ENCODE measurements at places on chromosomes 11 and 22.
A peak's percentile ranks its signal among the peaks of the same experiment; 100 is the strongest.

DNA sequence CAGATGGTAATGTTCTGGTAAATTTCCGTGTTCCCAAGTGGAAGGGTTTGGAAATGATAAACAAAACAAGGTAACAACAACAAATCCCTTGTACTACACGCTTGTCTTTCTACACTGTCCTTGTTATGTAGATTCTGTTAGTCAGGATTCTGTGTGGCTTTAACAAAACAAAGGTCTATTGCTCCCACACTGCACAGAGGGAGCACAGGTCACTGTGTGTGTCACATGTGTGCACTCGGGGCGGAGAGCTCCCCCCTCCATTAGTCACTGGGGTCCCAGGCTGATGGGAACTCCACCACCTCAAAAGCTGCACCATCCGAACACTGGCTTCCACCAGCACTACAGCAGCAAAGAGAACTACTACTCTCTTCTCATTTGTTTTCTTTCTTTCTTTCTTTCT is 227.9 kb downstream of the NTM start:
- DNase-seq, result no peak

DNA sequence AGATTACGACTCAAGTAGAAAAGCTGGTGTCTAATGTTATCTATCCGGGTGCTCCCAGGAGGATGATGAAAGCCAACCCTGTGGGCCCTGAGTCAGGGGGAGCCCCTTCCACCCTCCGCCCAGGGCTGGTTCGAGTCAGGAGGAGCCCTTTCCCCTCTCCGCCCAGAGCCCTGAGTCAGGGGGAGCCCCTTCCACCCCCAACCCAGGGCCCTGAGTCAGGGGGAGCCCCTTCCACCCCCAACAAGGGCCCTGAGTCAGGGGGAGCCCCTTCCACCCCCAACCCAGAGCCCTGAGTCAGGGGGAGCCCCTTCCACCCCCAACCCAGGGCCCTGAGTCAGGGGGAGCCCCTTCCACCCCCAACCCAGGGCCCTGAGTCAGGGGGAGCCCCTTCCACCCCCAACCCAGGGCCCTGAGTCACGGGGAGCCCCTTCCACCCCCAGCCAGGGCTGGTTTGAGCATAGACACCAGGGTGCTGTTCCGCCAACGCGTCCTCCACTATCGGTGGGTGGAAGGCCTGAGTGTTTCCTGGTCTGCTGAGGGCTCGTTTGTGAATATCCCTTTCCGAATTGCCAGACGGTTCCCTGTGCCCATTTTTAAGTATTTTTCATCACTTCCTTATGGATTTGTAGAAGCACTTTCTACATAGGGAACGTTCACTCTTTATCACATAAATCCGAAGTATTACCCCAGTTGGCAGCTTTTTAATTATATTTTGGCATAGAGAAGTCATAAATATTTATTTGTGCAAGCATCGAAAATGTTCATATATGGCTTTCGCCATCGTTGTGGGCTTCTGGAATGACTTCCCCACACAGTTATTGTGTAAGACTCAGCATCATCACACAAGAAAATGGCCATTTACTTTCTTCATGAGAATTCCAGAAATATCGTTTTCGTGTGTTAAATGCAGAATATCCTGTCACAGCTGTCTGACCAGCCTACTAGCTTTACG is 380.6 kb downstream of the BRD1 start:
- DNase-seq, result no peak

DNA sequence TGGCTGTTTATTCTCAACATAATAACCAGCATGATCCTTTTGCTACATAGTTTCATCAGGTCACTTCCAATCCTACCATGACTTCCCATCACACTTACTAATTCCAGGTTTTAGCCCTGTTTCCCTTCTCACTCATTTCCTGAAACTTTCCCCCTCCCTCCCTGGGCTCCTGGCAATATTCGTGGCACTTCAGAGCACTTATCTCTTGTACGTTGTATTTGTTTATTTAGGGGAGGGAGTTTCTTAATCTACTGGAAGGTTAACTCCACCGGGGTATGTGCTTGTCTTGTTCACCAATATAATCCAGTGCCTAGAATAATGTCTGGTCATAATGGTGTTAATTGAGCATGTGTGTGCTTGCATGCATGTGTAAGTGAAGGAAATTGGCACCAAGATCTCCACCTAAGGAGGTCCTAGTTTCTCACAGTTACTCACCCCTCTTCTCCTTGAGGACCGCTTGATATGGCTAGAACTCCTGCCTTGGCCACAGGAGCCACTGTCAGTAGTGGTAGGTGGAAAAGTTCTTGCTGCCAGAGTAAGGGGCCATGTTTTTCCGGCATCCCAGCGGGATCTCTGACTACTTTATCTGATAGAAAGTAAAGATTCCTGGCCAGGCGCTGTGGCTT is 11.7 kb downstream of the EIF3L start:
- DNase-seq, result no peak

- no peak for DNase-seq
Observed at GRCh38 chr22:40991298-40991697, 40.1 kb downstream of the RBX1 start.

GRCh38 chr11:80562523-80563125 is 1121.8 kb upstream of the TENM4 start:
- no peak for DNase-seq

GRCh38 chr22:49124608-49125007 is 703.1 kb downstream of the BRD1 start:
- DNase-seq, result no peak

- no peak for DNase-seq
Observed at GRCh38 chr11:95697614-95698408, 91.8 kb downstream of the FAM76B start.

DNA sequence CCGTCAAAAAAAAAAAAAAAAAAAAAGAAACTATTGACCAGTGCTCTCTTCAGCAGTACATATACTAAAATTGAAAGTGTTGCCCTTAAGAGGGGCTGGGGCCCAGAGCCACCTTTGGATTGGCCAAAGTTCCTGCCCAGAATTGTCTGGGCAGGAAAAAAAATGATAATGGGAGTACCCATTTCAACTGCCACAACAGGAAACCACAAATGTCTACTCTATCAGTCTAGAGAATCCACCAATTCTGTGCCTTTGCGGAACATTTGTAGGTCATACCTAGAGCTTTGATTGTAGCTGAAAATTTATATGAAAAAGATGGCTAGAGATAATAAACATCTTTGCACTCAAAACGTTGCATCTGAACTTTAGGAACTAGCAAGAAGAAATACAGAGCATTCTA is 69.4 kb downstream of the FAM76B start:
- no peak for DNase-seq

DNA sequence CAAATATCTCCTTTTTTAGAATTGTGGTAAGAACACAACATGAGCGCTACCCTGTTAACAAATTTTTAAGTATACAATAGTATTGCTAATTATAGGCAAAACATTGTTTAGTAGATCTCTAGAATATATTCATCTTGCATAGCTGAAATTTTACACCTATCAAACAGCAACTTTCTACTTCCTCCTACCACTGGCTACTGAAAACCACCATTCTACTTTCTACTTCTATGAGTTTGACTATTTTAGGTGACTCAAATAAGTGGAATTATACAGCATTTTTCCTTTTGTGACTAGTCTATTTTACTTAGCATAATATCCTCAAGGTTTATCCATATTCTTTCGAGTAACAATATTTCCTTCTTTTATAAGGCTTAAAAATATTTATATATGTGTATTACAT is 128.4 kb downstream of the FAM76B start:
- DNase-seq, result no peak

DNA sequence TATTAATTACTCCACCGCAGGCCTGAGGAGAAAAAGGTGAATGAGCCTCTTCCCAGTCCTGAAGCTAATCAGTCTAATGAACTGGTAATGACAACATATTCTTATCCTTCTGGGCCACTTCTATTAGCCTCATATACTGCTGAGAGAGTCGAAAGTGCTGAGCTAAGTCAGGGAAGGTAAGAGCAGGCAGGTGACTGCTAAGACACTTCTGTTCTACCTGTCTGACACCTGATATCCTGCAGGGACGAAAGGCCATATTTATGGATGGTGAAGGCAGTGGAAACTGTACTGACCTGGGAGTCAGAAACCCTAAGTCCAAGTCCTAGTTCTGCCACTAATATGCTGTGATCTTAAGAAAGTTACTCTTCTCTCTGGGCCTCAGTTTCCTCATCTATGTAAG is 3.5 kb downstream of the TBC1D10A start:
- DNase-seq, result no peak

GRCh38 chr22:31334329-31334728 is 11.8 kb downstream of the PATZ1 start:
- DNase-seq, result no peak

- peak; percentile 37 for DNase-seq
Observed at GRCh38 chr11:73401924-73402833, 26.0 kb downstream of the RELT start.

DNA sequence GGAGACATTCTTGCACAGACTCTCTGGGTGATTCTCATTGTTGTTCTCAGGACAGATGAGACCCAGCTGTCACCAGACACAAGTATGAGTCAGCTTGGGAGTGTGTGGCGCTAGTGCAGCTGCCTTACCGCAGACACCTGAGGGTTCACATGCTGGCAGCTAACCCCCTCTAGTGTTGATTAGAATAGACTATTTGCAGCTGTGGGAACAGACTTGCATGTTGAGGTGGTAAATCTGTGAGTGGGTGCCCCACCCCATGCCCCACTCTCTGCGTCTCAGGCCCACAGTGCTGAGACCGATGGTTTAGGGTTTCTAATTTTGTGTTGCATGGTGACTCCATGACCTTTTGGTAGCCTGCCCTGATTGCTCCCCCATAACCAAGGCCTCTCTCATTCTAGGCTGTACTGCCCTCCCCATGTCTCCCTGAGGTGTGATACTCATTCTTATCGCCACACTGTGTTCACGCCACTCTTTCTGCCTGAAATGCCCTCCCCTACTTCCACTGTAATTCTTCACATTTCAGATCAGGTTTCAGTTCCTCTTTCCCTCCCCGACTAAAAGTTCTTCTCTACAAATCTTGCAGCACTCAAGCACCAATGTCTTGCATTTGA is 73.7 kb upstream of the KIRREL3 start:
- peak; percentile 9 for DNase-seq

- DNase-seq, result no peak
Observed at GRCh38 chr22:39430576-39431150, 26.1 kb upstream of the MGAT3 start.

DNA sequence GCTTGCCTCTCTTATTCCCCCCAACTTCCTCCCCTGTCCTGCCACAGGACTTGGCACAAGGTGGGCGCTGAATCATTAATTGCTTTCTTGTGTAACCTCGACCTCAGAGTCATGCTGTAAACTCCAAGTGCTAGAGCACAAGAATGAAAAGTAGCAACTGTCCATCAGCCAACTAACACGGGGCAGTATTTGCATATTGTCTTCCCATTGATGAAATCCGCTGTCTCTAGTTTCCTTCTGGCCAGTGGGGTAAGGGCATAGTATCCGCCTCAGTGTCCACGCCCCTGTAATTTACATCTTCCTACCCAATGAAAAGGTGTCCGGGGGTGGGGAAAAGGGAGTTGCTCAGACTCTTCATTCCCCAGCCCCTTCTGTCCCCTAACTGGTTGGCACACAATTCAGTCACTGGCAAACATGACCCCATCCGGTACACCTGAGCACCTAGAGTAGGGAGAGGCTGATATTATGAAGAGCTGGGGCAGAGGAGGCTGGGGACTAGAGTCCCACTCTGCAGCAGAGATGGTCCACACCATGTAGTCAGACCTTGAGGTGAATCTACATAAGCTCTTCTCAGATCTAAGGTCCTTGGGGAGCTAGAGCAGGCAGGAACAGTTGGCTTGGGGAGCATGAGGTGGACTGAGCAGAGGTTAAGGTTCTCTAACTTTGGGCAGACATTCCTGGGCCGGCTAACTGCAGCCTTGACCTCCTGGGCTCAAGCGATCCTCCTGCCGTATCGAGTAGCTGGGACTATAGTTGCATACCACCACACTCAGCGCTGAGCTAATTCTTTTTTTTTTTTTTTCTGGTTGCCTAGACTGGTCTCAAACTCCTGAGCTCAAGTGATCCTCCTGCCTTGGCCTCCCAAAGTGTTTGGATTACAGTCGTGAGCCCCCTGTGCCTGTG is 6.8 kb upstream of the GGA1 start:
- DNase-seq, result peak; percentile 66

DNA sequence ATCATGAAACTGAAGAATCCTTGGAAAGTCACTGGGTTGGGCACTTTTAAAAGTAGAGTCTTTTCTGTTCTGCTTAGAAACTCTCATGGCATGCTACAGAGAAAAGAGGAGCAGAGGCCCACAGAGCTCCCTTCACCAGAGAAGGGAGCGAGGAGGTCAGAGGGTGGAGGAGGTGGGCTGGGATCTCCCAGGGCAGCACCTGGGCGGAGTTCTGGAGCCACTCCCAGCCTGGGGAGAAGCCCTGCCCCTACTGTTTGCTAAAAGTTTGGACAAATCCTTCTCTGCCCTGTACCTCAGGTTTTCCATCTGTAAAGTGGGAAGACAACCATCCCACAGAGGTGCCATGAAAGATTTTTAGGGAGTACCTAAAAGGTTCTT is 299.1 kb downstream of the KIRREL3 start:
- DNase-seq, result no peak

GRCh38 chr11:18012122-18012905 is 533 bp downstream of the SERGEF start:
- DNase-seq, result peak; percentile 17

- DNase-seq, result peak; percentile 89
Observed at GRCh38 chr11:94149431-94150017, 20.9 kb downstream of the PANX1 start.

GRCh38 chr11:79437278-79437980 is 3.4 kb downstream of the TENM4 start:
- DNase-seq, result peak; percentile 49

DNA sequence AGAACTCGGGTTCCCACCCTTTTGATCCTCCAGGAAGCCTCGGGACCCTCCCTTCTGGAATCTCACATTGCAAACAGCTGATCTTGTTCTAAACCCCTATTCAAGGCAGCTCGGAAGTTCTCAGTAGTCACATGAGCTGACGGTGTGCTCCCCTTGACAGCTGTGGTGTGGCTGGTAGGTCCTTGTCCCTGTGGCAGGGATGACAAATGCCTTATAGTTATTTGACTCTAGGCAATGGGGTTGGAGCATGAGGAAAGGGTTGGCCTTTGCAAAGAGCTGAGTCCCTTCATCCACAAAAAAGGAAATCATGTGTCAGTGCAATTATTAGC is 23.6 kb downstream of the EIF4G2 start:
- DNase-seq, result no peak

GRCh38 chr11:2691991-2692875 is 7.6 kb downstream of the KCNQ1OT1 start:
- no peak for DNase-seq

All from fibroblast of mammary gland (primary cell).